ENCODE measurements at places on chromosomes 6 and 20.

- DNase-seq, result no peak
These were observed 147.1 kb downstream of the TAF4 start for GRCh38 chr20:61918548-61918947.

DNA sequence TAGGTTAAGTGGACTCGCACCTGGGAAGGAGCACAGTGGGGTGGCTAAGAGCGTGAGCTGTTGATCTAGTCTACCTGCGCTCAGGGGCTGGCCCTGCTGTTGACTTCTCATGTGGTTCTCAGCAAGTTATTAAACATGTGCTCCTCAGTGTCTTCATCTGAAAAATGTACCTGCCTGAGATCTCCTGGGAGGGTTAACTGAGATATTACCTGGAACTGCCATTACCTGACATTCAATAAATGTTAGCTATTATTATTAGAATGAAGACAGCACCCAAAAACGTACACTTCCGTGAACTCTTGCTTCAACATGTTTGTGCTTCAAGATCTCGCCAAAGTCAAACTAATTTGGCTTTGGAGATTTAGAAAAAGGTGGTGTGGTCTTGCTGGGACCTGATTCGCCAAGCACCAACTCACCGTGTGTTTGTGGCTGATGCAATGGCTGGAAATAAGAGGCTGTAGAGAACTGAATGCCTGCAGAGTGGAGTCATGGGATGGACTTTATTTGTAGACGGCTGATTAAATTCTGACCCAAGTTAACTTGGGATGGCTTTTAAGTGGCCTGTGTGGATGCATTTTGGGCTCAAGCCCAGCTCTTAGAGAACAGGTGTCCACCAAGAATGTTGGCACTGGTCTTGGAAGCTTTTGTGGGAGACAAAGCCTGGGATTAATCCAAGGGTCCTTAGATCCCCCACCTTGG lies 692.9 kb downstream of the QKI start:
- no peak for DNase-seq

DNA sequence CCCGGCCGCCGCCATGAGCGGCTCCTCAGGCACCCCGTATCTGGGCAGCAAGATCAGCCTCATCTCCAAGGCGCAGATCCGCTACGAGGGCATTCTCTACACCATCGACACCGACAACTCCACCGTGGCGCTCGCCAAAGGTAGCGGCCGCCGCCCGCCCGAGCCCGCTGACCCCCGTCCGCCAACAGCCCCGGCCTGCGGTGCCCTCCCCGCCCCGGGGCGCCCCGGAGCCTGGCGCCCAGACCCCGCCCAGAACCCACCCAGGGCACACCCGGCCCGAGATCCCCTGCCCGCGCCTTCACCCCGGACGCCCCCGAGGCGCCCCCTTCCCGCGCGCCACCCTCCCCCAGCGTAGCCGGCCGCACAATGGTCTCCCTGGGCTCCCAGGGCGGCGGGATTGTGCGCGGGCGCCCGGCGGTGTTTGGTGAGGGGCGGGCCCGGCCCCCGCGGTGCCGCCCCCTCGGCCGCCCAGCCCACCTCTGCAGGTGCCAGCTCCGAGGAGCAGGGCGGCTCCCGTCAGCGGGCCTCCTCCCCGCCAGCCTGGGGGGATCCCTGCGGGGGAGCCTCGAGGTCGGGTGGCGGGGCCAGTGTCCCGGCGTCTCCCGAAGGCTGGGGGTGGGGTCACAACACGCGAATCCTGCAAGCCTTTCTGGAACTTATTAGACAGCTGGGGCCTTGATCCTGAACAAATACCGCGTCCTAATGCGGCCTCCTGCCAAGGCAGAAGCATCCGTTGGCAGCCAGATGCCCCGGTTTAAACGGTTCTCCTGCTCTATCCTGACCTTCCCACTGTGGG lies 577 bp downstream of the LSM14B start:
- no peak for DNase-seq

DNA sequence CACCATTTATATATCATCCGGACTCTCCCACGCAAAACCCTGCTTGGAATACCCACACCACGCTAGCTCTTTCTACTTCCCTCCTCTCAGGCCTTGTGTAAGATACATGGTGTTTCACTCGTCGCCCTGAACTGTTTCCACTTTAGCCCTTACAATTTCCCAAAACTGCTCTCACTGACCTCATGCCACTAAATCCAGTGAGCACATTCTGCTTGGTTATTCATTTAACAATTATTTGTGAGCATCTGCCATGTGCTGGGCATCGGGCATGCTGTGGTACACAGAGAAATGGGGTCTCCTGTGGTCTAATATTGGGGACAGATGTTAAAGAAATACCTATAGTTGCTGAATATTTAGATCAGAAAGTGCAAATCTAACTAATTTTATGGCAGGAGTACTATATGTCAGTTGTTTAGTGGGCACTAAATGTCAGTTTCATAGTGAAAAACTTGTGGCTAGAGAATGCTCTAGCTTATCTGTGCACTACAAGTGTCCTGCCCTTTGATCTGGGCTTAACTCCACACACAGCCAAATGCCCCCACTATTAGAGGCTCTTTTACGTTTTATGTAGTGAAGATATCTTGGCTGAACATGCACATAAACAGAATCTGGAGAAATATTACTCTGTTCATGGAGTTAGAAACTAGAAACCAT lies 41.0 kb downstream of the PLEKHG1 start:
- no peak for DNase-seq

GRCh38 chr20:63359937-63360849 lies 956 bp downstream of the CHRNA4 start:
- no peak for DNase-seq

GRCh38 chr20:47392721-47393073 lies 36.2 kb upstream of the ZMYND8 start:
- no peak for DNase-seq

- no peak for DNase-seq
These were observed 16.9 kb upstream of the UBE2V1 start for GRCh38 chr20:50129662-50130355.

GRCh38 chr20:60868316-60868891 lies 383.7 kb upstream of the CDH4 start:
- DNase-seq, result no peak

DNA sequence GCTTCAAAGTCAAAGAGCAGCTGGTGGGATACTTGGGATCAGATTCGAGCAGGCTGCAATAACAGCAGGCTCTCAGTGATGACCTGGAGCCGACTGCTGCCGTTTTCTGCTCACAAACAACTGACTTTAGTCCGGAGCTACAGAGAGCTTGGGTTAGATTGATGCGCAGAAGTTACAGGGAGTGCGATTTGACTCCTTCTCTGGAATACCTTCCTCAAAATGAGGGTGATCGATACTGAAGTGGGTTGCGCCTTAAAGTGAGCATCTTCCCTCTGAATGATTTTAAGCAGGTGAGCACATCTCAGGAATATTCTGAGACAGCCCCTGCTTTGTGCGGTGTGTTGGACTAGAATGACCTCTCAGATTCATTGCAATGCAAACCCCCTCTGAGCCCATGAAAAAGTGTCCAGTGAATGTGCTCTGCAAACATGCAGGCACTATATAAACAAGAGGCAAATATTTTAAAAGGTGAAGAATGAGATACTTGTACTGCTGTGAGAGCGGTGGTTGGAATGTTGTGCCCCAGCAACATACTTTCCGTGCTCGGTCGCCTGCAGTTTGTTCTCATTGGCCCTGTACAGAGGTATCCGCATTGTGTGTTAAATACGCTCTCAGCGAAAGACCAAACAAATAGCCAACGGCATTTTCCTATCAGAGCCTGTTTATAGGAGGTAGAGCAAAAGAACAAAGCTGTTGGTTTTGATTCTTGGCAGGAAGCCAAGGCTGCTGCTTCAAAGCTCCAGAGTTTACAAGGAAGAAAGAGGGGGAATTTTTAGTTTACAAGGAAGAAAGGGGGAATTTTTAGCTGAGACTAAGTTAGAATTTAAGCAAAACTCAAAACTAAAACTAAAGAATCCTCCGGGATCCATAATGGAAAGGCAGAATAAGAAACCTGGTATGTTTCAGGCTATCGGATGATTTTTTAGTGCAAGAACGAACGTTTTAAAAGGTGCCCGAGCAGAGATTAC lies 67.7 kb downstream of the PHACTR2 start:
- peak; percentile 33 for DNase-seq

DNA sequence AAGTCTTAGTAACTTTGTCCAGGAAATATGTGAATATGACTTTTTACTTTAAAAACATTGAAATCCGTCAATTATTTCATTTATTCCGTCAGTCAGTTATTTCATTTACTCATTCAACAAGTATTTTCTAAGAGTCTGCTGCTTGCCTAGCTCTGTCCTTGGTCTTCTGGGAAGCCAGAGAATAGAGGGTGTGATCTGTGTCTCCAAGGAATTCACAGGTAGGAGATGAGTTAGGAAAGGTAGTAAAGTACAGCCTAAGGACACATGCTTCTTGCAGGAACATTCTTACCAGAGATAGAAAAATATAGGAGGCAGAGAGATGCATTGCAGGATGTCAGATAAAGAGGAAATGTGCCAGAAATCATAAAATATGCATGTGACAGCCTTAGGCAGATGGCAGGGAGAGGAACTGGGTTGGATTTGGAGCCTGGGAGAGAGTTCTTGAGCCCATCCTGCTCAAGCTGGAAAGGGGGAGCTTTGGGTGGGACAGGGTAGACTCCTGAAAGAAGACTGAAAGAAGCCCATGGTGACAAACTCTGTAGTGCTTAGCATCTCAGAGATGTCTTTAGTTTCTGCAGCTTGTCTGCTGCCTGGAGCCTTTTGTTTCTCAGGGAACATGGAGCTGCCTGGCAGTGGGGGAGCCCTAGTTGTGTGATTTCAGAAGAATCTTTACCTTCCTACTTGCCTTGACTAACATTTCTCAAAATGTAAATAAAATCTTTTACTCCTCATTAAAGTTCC lies 3.5 kb downstream of the SH3BGRL2 start:
- no peak for DNase-seq

DNA sequence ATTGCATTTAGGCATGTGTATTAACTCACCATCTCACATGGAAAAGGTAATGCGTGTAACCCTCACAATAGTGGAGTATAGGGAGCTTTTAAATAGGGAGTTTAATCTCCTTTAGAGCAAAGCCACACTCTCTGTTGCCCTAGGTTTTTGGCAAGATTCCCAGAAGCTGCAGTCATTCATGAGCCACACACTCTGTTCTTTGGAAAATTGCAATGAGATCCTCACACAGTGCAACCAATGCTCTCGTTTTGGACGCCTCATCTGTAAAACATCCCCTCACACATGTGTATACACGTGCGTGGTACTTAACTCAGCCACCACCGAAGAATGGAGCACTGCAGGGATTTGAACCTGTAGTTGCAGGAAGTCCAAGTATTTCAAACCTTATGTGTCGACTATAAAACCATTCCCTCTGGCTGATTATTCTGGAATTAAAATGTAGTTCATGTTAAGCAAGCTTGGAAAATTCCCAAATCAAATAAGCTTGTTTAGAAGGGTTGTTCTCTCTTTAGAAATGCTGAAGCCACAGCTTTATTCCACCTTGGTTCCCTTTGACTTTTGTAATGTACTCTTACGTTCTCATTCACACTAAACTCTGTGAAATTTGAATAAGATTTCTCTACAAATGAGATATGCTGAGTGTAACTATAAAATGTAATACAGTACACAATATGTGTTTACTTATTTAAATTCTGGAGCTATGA lies 489.8 kb upstream of the MANEA start:
- no peak for DNase-seq

DNA sequence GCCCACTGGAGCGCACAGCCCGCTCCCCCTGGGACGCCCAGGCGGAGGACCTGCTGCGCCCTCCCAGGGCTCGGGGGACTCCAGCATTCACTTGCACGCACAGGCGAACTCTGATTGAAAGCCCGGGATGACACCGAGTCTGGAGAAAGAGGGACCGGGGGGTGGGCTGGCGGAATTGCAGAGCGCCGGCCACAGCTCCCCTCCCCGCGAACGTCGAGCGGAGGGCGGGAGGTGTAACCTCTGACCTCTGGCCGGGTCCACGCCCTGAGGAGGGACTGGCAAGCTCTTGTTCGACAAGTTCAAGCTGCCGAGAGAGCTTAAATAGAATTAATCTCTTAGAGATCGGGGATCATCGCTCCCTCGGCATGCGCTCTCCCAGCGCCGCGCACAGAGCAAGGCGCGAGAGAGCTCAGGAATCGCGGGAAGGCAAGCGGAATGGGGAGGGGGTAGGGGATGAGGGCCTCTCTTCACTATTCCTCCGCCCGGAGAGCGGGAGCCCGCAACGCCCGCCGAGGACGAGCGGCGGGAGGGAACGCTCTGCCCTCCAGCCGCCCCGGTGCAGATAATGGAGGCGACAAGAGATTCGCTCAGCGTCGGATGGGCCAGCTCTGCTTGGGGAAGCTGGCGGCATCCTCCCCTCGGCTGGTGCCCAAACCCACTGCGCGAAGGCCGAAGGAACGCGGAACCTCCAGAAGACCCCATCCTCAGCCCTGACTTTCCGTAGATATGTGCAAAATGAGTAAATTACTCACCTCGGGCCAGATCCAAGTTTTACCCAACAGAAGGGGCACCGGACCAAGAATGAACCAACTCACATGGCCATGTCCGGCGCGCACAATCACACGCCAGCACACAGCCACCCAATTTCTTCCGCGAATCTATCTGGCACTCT lies 761 bp upstream of the NR2E1 start:
- no peak for DNase-seq

DNA sequence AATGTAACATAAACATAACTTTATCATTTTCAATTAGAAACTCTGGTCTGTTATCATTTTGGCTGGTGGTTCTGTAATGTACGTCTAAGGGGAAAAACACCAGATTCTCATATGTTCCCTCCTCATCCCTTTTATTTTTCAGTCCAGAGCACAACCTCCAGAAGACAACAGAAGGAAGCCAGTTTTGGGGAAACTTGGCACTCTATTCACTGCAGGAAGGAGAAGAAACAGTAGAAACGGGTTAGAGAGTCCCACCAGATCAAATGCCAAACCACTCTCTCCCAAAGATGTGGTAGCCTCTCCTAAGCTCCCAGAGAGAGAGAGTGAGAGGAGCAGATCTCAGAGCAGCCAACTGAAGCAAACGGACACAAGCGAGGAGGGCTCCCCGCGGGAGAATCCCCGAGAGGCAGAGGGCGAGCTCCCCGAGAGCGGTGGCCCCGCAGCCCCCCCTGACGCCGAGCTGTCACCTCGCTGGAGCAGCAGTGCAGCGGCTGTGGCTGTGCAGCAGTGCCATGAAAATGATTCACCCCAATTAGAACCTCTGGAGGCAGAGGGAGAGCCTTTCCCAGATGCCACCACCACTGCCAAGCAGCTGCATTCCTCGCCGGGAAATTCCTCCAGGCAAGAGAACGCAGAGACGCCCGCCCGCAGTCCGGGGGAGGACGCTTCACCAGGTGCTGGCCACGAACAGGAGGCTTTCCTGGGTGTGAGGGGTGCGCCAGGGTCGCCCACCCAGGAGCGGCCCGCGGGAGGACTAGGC lies 117.8 kb downstream of the RTN4IP1 start:
- peak; percentile 30 for DNase-seq

DNA sequence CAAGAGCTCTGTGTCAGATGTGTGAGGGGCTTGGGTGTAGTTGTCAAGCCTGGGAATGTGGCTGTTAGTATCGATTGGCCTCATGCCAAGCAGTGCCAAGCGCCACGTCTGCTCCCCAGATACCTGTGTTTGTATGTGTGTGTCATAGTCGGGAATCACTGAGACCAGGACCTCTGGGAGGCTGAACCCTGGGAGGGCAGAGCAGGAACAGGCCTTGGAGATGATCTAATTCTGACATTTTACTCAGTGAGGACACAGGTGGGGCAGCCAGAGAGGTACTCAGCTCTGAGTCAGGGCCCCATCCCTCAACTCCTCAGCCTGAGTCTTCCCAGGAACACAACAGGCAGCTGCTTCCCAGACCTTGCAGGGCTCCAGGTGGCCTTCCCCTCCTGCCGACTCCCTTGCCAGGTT lies 51.2 kb upstream of the FANCE start:
- DNase-seq, result no peak
